Stromal cell of bone marrow (primary cell): ENCODE measurements at places on chromosomes 13 and 19.
A peak's percentile ranks its signal among the peaks of the same experiment; 100 is the strongest.

DNA sequence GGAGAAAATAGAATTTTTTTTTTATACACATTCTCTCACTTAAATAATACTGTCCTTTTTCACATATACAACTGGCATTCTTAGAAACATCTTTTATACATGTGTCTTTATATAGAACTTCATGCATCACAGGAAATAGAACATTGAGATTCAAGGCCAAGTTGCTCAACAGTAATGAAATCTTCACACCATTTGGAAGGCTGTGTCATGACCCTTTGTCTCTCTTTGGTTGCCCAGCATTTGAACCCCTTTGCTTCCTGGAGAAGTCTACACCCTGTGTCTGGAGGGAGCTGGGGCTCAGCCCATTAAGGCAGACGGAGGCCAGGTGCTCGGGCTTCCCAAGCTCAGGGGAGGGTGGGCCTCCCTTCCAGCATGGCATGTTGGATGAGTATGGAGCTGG lies 41.1 kb downstream of the B3GLCT start:
- DNase-seq, result no peak

- peak; percentile 37 for DNase-seq
Measured at GRCh38 chr13:100347968-100348367, 240.6 kb downstream of the GGACT start.

DNA sequence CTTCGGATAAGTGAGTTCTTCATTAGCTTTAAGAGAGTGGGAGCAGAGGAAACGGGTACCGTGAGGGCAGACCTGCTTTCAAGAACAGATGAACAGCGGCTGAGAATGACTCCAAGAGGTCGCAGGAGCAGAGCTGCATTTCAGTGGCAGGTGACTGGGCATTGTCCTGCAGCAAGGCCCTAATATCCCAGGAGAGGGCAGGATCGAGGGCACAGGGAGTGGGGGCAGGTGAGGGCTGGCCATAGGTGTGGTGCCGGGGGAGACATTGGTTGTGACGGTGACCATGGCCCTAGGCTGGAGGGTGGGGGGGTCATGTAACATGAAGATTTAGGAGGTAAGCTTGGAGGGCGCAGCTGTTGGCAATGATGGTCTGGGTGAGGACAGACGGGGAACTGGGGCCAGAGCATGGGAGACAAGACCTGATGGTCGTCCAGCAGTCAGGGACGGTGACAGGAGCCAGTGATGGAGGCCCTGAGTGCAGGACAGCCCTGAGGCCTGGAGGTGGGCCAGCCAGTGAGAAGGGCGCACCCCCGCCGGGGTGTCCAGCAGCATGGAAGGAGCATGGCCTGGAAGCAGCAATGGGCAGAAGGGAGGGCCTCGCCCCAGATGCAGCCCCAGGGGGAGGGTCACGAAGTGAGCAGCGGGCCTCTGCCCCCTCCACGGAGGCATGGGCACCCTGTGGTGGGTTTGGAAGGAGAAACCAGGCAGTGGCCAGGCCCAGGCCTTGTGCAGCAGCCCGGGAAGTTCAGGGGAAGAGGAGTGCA lies 29.2 kb upstream of the LAMP1 start:
- DNase-seq, result no peak

GRCh38 chr19:42052241-42052863 lies 17.7 kb downstream of the GRIK5 start:
- no peak for DNase-seq

- DNase-seq, result no peak
Measured at GRCh38 chr19:51121257-51121656, 3.4 kb upstream of the SIGLEC9 start.

- no peak for DNase-seq
Measured at GRCh38 chr13:104357672-104358354, 1291.6 kb upstream of the SLC10A2 start.

- DNase-seq, result no peak
Measured at GRCh38 chr13:97142452-97142851, 79.7 kb upstream of the MBNL2 start.

DNA sequence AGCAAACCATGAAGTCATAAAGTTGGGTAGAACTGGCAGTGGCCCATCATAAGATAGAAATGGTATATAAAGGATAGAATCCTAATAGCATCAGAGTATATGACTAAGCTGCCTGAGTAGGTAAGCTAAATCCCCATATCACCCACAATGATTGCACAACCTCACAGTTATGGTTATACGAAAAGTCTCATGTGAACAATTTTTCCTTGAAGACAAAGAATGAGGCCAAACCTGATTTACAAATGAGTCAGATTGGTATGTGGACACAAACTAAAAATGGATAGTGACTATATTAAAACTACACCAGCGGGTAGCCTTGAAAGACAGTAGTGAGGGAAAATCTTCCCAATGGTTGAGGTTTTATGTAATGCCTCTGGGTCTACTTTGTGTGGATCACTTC lies 40.9 kb upstream of the UFM1 start:
- DNase-seq, result peak; percentile 41

DNA sequence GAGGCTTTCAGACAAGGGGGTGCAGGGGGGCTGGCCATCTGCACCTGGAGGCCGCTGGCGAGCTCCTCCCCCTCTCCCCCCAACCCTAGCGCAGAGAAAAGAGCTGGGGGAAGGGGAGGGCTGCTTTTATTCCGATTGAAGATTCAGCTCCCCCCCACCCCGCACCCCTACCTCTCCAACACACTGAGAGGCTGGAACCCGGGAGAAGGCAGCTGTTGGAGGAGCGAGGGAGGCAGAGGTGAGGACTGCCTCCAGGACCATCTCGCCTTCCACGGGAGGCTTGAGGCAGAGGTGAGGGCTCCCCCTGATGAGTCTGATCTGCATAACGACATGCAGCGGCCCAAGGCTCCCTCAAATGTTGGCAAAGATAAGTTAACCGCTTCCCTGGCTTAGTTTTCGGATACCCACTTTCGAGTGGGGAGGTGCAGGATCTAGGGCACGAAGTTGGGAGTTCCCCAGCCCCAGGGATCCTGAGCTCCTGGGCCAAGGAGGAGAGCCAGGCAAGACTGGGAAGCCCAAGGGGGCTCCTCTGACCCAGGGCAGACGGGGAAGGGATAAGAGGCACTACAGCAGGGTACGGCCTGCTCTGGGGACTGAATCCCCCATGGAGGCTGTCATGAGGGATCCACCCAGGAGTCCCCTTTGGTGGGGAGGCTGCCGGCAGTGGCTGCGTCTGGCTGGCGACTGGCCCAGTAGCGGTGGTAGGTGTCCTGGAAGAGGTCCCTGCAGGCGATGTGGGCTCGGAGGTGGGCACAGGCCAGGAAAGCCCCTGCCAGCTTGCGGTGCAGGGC lies 1.2 kb upstream of the NUMBL start:
- no peak for DNase-seq

DNA sequence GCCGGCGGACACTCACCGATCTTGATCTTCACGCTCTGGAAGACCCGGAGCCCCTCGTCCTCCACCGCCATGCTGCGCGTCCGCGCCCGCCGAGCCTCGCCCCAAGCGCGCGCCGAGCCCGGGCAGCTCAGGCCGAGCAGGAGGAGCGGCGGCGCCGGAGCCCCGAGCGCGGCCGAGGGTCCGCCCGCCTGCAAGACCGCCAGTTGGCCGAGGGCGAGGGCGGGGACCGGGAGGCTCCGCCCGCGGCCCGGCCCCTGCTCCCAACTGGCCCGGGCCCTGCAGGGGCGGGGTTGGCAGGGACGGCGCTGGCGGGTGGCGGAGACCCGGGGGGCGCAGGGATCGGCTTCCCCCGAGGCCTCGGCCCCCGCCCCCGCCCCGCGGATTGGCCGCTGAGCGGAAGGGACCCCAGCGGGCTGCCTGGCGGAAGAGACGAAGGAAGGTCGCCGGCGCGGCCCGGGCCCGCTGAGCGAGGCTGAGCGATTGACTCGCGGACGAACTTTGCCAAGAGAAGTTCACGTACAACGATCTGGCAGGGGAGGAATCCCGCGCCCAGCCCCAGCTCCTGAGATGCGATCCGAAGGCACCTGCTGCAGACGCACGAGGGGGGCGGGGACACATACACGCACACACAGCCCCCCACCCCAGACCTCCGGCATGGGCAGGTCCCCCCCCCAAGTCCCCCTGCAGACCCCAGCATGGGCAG lies at the start of gene RASA3:
TSS of gene RASA3 (minus strand) at position 205 of the 703 bp plus-strand sequence. CDS start at position 71, 134 bp downstream.
- peak; percentile 65 for DNase-seq

GRCh38 chr19:2056837-2057192 lies 5.8 kb upstream of the MKNK2 start:
- no peak for DNase-seq

DNA sequence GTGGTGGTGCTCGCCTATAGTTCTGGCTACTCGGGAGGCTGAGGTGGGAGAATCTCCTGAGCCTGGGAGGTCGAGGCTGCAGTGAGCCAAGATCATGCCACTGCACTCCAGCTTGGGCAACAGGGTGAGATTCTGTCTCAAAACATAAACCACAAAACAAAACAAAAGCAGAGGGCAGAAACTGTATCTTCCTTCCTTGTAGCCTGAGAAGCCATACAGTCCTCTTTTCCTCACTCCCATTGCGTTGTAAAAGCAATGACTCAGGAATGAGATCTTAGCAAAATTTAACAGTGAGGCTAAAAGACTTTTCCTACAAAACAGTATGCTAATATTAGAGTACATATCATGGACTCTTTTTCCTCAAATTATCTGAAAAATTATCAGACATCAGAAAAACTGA lies 130.9 kb downstream of the SHISA2 start:
- DNase-seq, result no peak

DNA sequence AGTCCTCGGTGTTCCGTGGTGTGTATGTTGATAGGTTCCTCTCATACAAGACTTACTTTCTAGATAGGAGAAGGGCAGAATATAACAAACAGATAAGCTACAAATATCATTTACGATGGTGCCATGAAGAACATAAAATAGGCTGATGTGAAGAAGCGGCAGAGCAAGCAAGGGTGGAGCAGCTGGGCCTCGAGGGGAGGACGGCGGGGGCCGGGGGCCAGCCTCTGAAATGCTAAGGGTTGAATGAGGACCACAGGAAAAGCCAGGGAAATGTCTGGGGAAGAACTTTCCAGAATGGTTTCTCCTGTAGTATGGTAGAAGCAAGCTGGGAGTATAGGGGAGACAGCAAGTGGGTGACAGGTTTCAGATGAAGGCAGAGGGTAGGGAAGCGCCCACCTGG lies 529.5 kb downstream of the LIG4 start:
- DNase-seq, result no peak

DNA sequence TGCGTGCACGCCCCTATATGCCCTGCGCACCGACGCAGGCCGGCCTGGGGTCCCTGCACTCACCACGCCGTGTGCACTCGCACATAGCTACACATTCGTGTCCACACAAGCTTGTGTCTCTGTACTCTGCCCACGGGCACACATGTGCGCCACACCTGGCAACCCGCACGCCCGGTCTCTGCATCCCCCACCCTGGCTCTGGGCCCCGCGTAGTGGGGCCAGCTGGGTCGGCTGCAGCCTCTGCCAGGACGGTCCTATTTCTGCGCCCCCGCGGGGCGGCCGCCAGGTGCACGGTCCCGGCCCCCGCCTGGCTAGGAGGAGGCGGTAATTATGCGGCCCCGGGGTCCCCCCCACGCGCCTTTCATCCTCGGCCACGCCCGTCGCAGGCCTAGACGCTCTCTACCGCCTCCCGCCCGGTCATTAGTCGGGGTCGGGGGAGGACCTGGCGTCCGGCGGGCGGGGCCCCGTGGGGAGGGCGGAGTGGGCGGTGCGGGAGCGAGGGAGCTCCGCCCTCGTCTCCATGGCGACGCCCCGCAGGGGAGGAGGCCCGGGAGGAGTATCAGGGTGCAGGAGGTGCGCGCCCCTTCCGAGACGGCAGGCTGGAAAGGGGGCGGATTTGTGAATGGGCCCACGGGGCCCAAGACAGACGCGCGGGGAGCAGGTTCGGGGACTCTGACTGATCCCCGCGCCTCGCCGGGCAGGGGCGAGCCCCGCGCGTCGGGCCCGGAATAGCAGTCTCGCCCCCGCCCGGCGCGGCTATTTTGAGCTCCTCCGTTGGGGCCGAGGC lies 2.8 kb upstream of the CIRBP start:
- peak; percentile 79 for DNase-seq

DNA sequence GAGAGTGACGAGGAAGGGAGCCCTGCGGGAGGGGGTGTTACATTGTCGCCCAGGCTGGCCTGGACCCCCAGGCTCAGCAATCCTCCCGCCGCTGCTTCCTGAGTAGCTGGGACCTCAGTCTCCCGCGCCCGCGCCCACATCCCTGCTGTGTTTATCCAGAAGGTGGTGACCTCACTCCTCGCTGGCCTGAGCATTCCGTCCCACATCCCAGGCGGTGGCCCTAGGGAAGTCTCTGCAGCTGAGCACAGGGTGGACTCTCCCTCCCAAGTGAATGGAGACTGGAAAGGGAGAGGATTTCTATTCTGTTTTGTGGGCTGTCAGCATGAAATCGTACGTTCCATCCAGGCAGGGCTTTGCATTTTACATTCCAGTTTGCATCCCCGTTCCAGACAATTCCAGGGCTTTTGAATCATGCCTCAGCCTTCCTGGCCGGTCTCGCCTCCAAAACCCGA lies 401 bp upstream of the ZNF765 start:
- DNase-seq, result peak; percentile 17

DNA sequence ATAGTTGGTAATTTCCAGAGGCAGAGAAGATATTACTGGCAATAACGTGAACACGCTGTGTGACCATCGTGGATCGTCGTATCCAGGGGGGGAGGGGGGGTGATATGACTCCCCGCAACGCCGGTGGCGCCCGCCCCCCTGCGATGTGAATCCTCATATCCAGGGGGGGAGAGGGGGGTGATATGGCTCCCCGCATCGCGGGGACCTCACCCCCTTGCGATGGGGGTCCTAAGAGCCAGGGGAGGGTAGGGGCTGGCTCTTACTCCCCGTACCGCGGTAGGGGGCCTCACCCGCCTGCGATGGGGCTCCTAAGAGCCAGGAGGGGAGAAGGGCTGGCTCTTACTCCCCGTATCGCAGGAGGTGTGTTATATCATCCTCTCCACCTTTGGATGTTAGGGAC lies 31.3 kb upstream of the RGCC start:
- no peak for DNase-seq

GRCh38 chr19:3536429-3537100 lies 2.4 kb upstream of the TEKTIP1 start:
- no peak for DNase-seq

GRCh38 chr19:2315818-2316353 lies 7.9 kb upstream of the LINGO3 start:
- DNase-seq, result peak; percentile 25

DNA sequence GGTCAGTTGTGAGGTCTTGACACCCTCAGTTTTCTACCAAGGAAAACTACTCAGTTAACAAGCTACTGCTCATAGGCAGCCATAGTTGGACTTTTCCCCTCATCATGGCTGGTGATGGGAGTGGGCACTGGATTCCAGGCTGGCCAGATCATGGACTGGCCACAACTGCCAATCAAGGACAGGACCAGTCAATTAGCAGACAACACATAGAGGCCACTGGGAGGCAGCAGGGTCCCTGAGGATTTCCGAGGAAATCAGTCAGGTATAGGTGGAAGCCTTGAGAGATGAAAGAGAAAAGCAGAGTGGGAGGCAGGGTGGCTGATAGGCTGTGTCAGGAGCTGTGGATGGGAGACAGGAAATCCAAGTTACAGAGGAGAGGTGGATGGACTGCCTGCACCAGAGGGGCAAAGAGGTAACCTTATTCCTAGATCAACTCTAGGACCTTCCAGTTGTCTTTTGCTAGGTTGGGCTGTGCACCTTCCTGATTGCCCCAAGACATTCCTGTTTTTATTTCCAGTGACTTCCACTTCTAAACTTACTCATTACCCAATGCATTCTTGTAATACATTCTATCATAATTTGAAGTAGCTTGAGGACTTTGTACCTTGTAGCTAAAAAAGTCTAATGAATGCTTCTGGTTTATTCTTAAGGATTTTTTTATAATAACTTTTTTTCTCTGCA lies 361.8 kb downstream of the KCNRG start:
- no peak for DNase-seq

- DNase-seq, result peak; percentile 75
Measured at GRCh38 chr13:98324105-98324504, 147.0 kb upstream of the RNF113B start.
